Suprapubic skin (tissue), 4 donors: ENCODE measurements at places on chromosomes 13 and 19. TPM values are rescaled to one million over a fixed set of nuclear protein-coding genes. Genes with fewer than 3 reads are reported as not detected.

PSENEN gene
- total RNA-seq = 45.7 TPM

MYBPC2 gene
- total RNA-seq = not detected

PSG3 gene
- not detected for total RNA-seq

TMEM38A gene
- 2.6 TPM for total RNA-seq

APC2 gene
- 0.30 TPM for total RNA-seq

VASP gene
- total RNA-seq = 34.8 TPM

CACNG6 gene
- not detected for total RNA-seq

ERICH6B gene
- total RNA-seq = not detected

NCCRP1 gene
- total RNA-seq = 420 TPM

PTGIR gene
- total RNA-seq = 1.7 TPM

POGLUT2 gene
- total RNA-seq = 2.5 TPM

KLK12 gene
- total RNA-seq = not detected

CGB2 gene
- total RNA-seq = not detected

PODNL1 gene
- 4.9 TPM for total RNA-seq

ZNF599 gene
- total RNA-seq = 11.7 TPM

TNNT1 gene
- total RNA-seq = 46.7 TPM

BCL2L12 gene
- total RNA-seq = 3.1 TPM

RNF225 gene
- 13.6 TPM for total RNA-seq

EBPL gene
- total RNA-seq = 69.3 TPM

CYP4F8 gene
- 18.7 TPM for total RNA-seq

NLRP4 gene
- total RNA-seq = not detected

KLK13 gene
- 15.8 TPM for total RNA-seq

SLC25A42 gene
- 10.8 TPM for total RNA-seq

VSTM1 gene
- not detected for total RNA-seq

MUC16 gene
- 0.38 TPM for total RNA-seq

BEST2 gene
- total RNA-seq = 18.2 TPM

SLITRK6 gene
- 12.2 TPM for total RNA-seq

AMER2 gene
- 0.13 TPM for total RNA-seq

KLK15 gene
- not detected for total RNA-seq

CTXN1 gene
- total RNA-seq = 2.9 TPM

ZNF793 gene
- 3.5 TPM for total RNA-seq

ZNF573 gene
- total RNA-seq = 2.6 TPM

ANKRD24 gene
- total RNA-seq = 0.51 TPM

PRDX2 gene
- total RNA-seq = 506 TPM

CGB8 gene
- total RNA-seq = not detected

LGALS14 gene
- total RNA-seq = not detected

IFNL1 gene
- not detected for total RNA-seq

SPC24 gene
- total RNA-seq = 4.0 TPM

KASH5 gene
- total RNA-seq = not detected

ADPRHL1 gene
- 7.4 TPM for total RNA-seq

SRRM5 gene
- total RNA-seq = not detected

TJP3 gene
- total RNA-seq = 28.1 TPM

CEACAM7 gene
- total RNA-seq = 5.2 TPM
